Stimulated activated naive CD4-positive, alpha-beta T cell treated with Interleukin-2 at 50 U/mL for 16 hours (primary cell): ENCODE measurements at places on chromosomes 5 and 9.
A peak's percentile ranks its signal among the peaks of the same experiment; 100 is the strongest.

DNA sequence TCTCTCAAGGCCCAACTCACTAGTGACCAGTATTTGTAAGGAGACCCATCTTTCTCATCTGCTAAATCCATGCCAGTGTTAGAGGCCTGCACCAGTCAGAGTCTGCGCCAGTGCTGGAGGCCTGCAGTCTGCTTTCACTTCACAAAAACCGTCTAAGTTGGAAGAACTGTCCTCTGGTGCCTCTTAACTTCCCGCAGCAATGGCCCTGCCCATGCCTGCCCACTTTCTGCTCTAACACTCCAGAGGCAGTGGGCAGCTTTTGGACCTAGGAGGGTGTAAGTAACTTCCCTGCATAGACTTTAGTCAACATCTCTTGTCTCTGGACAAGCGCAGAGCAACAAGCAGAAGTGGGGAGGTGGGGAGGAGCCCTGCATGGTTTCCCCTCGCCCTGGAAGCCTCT lies 152.9 kb downstream of the AUH start:
- DNase-seq, result no peak

DNA sequence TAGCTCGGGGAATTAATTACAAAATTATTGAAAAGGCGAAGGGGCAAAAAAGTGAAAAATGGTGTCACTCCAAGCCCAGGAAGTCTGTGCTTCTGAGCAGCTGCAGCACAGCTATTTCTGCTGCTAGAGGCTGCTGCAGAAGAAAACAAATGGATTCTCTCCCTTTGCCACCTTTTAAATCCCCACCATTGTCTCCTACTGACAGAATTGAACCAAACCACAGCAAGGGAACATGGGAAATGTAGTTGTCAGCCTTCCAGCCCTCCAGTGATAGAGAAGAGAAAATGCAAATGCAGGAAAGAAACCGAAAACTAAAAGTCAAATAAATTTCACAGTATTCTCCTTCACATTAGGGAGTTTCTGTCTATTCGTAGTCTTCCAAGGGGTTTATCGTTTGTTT lies 33.4 kb upstream of the CDC42SE2 start:
- no peak for DNase-seq

- no peak for DNase-seq
Observed at GRCh38 chr5:16585041-16585667, 31.6 kb downstream of the RETREG1 start.

DNA sequence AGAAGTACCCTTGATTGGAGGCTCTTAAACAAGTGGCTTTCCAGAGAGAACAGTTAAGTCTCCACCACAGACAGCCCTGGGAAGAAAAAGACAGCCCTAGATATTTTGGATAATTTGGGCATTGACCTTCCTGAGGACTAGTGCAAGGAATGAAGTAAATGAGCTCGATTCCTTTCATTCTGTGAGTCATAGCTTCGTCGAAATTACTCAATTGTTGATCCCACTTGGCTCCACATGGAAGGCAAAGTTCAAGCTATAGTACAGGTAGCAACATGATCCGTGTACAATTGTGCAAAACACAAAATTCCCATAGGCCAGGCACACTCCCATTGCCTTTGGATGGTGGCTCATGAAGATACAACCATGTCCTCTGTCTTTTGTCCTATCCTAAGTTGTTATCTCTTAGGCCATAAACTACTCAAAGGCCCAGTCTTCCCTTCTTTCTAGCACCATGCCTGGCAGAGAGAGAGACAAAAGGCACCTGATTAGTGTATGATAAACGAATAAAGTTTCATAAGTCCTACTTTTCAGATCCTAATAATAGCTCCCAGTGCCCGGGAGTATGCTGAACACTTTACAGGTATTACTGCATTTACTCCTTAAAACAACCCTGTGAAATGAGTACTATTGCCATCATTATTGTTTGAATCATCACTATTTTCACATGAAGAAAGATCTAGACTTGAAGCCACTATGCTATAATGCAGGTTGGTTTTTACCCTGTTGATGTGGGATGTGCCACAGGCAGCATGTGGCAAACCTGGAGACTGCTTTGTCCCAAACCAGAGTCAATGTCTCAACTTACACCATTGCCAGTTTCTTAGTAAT lies 116.7 kb upstream of the RANBP3L start:
- DNase-seq, result no peak

GRCh38 chr9:96460882-96461281 lies 10.9 kb downstream of the HABP4 start:
- DNase-seq, result no peak

- peak; percentile 45 for DNase-seq
Observed at GRCh38 chr9:129860653-129861446, 25.6 kb downstream of the USP20 start.

DNA sequence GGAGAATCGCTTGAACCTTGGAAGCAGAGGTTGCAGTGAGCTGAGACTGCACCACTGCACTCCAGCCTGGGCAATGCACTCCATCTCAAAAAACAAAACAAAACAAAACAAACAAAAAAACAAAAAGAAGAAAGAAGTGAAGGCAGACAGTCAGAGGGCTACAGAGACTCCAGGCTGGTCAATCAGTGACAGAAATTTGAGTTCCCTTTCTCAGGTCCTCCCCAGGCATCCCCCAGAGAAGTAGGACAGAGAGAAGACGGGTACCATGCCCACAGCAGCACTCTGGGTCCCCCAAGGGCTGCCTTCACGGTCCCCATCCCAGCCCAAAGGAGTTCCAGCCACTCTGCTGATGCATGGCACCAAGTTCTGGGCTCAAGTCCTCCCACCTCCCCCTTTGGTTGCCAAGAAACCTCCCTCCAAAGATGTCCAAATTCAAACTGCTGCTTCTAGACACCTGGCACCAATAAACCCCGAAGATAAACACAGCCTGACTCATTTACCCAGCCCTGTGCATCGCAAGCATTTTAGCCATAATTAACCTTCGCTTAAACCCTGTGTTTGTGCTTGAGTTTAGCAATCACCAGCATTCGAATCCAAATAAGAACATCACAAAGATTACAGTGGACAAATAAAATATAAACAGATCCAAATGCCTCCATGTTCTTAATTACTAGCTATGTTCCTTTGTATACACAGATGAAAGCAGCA lies 24.0 kb downstream of the SEMA4D start:
- DNase-seq, result no peak
